ENCODE measurements at places on chromosomes 3 and 15.

GRCh38 chr15:36109943-36110658 is 469.3 kb upstream of the CDIN1 start:
- DNase-seq, result no peak

- no peak for DNase-seq
Observed at GRCh38 chr3:109089265-109089664, 28.7 kb downstream of the MORC1 start.

DNA sequence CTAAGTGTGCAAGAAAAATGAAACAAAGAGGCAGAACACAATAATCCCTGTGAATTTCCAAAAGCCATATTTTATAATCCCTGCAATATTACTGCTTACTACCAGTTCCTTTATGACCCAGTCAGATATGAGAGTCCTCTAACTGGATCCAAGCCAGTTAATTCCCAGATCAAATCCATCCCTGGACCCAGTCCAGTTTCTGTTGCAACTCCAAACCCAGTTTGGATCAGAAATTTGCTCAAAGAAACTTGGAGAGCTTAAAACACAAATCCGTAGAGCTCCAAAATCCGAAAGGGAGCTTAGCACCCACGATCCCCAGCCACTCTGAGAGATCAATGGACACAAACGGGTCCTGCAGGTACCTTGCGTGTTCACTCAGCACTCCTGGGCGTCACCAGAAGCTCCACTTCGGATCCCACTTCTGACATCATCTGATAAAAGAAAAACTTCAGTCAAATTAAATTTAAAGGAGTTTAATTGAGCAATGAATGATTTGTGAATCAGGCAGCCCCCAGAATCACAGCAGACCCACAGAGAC is 32.6 kb upstream of the THUMPD3 start:
- DNase-seq, result no peak

GRCh38 chr3:5423523-5423922 is 236.0 kb downstream of the EDEM1 start:
- DNase-seq, result no peak

GRCh38 chr15:62287066-62287857 is 122.2 kb upstream of the C2CD4B start:
- no peak for DNase-seq

DNA sequence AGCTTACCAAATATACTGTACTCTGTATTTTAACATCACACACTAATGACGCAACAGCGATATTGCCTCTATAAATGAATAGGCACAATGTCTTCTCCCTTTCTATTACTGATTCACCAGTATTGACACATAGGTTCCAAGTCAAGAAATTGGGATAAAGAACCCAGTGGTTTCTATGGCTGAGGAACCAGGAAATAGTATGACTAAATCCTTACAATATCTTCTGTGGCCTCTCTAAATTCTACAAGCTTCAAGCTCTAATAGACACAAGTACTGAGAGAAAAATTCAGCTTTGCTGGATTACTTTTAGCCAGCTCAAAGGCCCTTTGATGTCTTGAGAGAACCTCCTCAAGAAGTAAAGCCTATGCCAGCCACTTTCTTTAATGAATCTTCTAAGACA is 162.5 kb downstream of the DPH6 start:
- no peak for DNase-seq

GRCh38 chr3:172135820-172136219 is 96.4 kb downstream of the FNDC3B start:
- DNase-seq, result no peak

GRCh38 chr3:50242851-50243542 is 7.0 kb downstream of the GNAI2 start:
- no peak for DNase-seq

- no peak for DNase-seq
Observed at GRCh38 chr3:165669967-165670366, 167.3 kb downstream of the BCHE start.

DNA sequence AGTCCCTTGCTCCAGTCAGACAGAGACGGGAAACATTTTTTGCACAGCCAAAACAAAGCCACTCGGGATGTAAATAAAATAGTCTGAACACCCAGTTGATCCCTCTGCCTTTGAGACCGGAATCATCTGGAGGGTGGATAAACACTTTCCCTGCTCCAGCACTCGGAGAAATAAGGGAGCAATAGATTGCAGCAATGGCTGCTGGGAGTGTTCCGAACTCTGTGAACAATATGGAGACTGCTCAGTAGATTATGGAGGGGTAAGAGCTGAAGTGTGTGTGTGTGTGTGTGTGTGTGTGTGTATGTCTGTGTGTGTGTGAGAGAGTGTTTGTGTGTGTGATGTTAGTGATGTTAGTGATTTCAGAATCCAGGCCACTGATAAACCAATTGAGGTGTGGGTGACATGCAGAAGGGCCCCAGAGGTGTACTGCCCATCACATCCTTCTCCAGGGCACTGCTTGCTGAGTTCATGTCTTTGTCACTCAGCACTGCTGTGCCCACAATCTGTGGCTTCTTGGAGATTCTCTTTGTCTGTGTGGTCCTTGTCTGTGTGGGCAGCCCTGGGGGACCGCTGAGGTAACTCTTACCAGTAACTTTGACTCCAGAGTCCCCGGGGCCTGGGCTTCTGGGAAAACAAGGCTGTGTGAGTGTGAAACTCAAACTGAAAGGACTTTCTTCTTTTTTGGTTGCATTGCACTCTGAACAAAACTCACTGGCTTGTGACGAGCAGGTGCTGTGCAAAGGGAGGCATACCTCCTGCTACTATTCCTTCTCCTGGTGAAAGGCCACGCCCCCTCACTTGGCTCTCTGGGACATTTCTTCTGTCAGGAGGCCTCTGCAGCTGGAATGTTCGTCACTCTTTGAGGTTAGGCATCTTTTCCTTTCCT is 23.0 kb downstream of the CRYGS start:
- no peak for DNase-seq

DNA sequence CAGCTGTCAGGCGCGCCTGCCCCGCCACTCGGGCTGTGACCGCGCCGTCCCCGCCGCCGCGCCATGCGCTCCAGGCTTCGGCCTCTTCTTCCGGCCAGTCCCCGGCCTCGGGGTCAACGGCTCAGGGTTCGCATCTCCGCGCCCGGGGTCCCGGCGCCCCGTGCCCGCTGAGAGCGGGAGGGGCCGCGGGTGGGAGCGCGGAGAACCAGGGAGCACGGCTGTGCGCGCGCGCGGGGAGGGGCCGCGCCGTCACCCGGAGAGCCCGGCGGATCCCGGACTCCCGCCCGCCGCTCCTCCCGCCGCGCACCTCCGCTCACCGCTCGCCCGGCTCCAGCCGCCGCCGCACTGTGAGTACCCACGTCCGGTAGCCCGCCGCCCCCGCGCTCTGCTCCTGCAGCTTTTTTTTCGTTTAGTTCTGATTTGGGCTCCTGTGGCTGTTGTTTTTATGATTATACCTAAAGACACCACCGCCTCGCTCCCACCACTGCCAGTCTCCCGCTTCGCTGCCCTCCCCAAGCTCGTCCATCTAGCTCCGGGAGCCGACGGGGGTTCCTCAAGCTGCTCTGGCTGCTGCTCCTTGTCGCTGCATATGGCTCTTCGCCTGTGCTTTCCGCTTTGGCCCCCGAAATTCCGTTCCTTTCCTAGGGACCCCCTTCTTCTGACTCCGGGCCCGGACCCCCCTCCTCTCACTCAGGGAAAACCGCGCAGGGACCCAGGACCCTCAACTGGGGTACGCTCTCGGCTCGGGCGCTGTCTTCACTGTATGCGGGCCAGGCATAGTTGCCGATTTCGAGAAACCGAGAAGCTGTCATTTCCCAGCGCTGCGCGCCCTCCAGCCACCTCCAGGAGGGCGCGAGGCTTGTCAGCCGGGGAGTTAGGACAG is 1.8 kb upstream of the SKOR1 start:
- DNase-seq, result peak; percentile 54

- DNase-seq, result no peak
Observed at GRCh38 chr3:115687721-115688120, 64.4 kb downstream of the GAP43 start.

GRCh38 chr3:79167651-79168416 is 600.0 kb downstream of the ROBO1 start:
- no peak for DNase-seq

DNA sequence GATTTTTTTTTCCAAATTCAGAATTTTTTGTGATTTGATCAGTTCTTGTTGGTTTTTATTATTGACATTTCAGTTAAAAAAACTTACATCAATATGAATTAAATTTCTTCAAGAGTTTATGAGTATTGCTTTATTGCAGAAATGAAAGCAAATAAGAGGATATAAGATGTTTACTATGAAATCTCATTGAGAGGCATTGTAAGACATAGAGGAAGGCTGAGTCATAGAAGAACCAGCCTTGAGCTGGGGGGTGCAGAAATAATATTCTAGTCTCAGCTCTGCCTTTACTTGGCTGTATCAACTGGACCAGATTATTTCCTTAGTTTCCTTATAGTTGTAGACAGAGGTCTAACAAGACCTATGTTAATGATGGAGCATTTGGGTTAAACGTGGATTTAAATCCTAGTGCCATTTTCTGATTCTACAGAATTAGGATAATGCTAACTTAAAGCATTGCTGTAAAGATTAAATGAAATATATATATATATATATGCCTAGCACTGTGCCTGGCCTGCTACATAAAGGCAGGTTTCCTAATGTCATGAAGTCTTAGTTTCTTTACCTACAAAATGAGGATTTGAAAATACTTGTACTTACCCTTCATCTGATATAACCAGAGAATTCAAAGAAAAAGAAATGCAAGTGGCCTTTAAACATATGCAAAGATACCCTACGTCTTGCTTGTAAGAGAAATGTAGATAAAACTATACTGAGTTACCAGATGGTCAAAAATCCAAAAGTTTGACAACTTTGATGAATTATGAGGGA is 7.3 kb downstream of the FAM98B start:
- DNase-seq, result no peak

- no peak for DNase-seq
Observed at GRCh38 chr15:33098094-33099058, 96.1 kb downstream of the FMN1 start.

DNA sequence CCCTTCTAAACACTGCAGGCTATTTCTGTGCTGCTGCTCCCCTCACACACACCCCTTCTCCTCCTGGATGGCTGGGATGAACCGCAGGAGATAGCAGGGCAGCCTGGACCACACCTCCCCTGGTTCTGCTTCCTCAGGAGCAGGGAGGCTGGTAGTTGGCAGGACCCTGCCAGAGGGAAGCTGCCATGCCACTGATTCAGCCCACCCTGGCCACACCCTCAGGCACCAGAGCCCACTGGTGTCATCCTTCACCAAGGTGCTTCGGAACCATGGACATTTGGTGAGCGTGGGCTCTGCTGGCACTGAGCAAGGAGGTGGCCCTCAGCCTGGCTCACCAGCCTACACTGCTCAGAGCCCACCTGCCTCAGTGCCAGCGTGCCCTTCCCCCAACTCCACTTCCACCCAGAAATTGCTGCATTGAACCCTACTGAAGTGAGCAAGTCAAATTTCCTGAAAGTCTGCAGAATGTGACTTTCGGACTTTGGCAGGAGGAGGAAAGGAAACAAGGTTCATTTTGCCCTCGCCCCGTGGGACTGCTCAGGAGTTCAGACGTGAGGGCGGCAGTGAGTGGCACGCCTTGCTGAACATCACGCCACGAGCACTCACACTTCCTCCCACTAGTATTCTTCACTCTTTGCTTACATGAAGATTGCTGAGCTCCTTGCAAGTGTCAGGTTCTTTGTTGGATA is 26.3 kb downstream of the BMF start:
- no peak for DNase-seq

DNA sequence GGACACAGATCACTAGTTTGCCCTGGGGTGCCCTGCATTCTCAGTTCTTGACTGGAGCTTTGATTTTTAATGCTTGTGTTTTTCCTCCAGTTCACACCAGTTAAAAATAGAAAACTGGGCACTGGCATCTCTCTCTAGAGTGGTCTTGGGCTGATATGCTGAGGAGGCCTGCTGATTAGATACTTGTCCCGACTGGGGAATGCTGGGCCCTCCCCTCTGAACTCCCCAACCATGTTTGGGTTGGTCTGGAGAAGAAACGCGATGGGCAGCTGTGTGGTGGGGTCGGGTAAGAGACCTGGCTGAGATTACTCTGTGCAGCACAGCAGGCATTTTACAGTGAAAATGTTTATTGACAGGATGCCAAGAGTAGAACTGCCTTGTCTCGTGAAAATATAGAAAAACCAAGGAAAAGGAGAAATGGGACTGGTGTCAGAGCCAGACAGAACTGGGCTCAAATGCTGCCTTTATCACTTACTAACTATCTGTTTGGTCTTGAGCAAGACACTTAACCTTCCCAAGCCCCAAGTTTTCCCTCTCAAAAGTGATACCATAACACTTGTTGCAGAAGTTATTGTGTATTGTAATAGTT is 1.6 kb upstream of the ACTC1 start:
- no peak for DNase-seq

DNA sequence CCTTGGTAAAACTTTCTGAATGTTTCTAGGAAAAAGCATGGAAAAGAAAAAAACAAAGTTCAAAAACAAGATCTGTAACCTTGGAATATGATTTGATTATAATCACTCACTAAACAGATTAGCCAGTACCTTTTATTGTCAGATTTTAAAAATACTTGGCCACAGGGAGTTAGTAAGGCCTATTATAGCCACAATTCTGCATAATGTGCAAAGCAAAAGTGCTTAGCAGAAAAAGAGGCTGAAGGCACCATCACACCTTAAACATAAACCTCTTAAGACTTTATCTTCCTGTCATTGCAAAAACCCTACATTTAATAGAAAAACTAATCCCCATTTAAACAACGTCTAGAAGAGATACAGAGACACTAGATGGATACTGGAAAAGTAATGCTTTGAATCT is 41.8 kb downstream of the CHSY1 start:
- DNase-seq, result no peak

DNA sequence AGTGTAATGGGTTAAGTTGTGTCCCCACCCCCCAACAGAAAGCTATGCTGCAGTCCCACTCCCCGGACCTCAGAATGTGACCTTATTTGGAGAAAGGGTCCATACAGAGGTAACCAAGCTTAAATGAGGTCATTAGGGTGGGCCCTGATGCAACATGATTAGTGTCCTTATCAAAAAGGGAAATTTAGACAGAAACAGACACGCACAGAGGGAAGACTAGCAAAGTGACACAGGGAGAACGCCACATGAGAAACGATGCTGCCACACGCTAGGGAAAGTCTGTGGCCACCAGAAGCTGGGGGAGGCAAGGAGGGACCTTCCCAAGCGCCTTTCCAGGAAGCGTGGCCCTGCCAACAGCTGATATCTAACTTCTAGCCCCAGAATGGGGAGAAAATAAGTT is 65.4 kb downstream of the RPN1 start:
- no peak for DNase-seq

DNA sequence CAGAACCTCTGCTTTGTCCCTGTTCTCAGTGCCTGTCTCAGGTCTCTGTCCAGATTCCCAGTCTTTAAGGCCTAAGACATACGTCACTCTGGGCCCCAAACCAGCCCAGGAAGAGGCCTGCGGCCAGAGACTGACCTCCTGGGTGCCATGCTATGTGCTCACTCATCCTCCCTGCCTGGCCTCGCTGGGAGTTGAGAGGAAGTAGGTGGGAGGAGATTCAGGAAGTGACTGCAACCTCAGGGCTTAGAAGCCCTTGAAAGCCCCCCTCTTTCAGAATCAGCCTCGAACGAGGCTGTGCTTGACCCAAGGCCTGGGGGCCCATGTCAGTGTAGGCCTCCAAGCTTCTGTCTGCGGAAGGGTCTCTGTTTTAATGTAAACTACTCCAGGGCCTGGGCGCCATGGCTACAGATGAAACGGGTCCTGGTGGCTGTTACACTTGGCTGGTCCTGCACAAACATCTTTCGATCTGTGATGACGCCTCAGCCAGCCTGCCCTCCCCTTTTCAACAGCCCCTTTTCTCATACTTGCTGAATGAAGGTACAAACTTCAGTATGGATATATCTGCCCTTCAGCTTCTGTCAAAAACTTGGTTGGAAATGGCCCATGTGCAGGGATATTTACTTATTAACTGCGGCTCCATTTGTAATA is 11.7 kb downstream of the RASGRF1 start:
- DNase-seq, result no peak

Measured in glutamatergic neuron (in vitro differentiated cells).